ENCODE measurements at places on chromosomes 4 and X.

GRCh38 chrX:18173494-18174180 lies 47.0 kb downstream of the BEND2 start:
- DNase-seq: no peak

GRCh38 chrX:28188526-28188925 lies 207.3 kb upstream of the DCAF8L1 start:
- no peak for DNase-seq

DNA sequence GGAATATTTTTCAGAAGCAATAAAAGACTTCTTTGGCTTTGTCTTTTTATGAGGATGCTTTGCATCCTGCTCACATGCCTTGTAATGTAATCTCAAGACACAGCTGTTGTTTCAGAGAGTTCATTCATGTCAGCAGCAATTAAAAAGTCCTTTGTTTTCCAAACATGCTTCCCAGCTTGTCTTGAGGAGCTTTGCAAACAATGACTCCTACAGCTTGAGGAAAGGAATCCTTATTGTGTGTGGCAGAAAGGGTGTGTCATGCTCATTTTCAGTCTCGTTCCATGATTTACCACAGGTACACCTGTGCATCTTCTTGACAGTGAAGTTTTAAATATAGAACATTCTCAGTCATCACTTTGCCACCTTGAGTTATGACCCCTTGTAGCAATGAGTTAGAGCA lies 139.2 kb upstream of the AADAT start:
- DNase-seq: no peak

- DNase-seq: no peak
These were observed 237.4 kb downstream of the CAMK2D start for GRCh38 chr4:113524096-113524495.

DNA sequence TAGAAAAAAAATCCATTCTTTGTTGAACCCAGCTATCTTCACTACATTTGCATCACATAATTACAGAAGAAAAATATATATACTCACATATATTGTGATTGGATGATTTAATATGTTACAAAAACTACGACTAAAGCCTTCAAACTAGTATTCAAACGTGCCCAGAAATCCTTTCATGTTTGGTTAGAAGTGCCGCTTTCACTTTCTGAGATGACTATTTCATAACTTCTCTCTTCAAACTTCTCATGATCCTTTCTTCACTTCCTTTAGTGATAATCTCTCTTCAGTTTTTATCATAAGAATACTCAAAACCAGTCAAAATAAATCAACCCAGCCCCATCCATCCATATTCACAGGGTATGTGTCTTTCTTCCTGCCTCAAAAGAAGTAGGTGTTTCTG lies 50.8 kb upstream of the NAF1 start:
- no peak for DNase-seq

DNA sequence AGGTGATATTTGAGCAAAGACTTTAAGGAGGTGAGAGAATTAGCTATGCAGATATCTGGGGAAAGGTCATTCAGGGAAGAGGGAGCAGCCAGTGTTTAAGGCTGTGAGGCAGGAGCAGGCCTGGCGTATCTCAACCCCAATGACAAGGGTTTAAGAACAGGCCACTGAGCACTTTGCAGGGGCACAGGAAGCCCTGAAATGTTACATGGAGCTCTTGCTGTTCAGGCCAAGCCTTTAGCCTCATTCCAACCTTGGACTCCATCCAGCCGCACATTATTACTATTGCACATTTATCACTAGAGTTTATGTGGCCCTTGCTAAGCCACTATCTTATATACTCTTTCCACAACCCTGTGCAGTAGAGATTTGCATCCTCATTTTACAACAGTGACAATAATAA lies 114.0 kb downstream of the EFNB1 start:
- DNase-seq: no peak

GRCh38 chr4:56215901-56216300 lies 171.4 kb downstream of the AASDH start:
- no peak for DNase-seq

DNA sequence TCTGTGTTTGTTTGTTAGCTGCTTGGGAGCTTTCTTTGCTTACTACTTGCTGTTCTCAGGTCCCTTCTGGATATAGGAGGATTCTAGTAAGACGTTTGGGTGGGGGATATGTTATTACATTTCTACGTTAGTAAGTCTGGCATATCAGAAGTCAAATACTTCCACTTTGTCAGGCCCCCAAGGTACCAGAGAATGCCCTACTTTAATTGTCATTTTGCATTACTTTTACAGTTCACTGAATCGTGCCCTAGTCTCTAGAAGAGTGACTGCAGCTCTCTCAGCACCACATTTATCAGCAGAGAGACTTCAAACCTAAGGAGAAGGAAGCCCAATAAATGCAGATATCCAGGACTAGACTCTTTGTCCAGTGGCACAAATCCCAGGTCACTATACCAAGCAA lies 54.4 kb downstream of the PCDH19 start:
- DNase-seq: no peak

GRCh38 chr4:6055436-6055835 lies 37.2 kb upstream of the C4orf50 start:
- DNase-seq: no peak

GRCh38 chr4:17323554-17324385 lies 188.1 kb downstream of the QDPR start:
- DNase-seq: no peak

GRCh38 chrX:45400027-45400779 lies 199.5 kb upstream of the DIPK2B start:
- no peak for DNase-seq

DNA sequence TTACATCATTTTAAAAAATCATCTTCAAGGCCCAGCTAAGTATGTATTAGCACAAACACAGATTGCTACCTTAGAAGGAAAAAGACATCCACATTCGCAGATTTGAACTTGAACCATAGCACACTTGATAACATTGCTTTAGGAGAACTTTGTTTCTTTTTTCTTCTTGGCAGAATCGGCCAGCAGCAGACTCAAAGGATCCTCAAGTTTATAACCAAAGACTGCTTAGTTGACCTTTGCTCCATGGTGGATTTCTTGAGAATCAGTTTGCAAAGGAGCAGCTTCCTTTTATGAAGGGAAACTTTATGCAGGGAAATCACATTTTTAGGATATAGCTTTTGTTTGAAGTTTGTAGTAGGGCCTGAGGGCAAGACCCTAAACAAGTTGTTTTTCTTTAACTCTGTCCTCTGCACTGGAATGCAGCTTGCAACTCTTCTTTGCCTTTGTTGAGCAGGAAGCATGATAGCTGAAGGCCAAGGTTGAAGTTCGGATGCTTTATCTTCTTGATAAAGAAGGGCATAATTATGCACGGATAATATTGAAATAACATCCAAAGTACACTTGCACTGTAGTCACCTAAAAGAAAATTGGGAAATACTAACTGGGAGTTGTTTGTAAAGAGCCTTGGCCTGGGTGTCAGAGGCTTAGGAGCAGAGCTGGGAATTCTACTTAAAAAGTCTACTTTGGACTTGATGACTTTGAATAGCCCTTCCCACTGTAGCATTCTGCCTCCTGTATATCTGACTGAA lies 78.4 kb downstream of the CDS1 start:
- no peak for DNase-seq

DNA sequence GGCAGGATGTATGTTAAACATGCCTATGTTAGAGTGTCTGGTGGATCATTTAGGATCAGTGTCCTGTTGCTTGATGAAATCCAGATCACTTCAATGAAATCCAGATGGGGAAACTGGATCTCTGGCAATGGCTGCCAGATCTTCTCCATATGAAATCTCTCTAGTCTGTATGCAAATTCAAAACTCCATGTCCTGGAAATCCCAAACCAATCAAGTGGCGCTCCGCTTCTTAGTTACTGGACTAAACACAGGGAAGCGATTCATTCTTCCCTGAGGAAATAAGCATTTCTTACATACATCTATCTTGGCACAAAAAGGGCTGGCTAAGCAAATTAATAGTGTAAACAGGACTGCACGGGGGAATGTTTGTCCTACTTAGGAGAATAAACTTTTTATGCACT lies 94.9 kb downstream of the HDAC8 start:
- no peak for DNase-seq

- no peak for DNase-seq
These were observed 3.5 kb downstream of the CXorf58 start for GRCh38 chrX:23911126-23911835.

- no peak for DNase-seq
These were observed 57.4 kb downstream of the VEGFC start for GRCh38 chr4:176735300-176735699.

DNA sequence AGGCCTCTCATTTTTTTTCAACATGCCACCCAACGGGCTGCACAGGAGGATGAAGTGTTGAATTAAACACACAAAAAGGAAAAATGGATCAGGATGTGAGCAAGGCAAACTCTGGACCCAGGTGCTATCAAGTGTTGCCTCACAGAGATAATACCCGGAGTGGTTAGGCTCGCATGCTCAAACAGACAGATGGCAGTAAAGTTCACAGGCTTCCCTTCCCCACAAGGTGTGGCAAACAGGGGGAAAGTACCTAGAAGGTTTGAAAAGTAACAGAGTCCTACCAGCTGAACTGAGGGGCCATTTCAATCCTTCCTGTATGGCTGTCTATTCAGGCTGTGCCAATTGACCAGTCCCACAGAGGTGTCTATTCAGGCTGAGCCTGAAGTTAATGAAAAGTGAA lies 123.9 kb upstream of the GC start:
- DNase-seq: no peak

DNA sequence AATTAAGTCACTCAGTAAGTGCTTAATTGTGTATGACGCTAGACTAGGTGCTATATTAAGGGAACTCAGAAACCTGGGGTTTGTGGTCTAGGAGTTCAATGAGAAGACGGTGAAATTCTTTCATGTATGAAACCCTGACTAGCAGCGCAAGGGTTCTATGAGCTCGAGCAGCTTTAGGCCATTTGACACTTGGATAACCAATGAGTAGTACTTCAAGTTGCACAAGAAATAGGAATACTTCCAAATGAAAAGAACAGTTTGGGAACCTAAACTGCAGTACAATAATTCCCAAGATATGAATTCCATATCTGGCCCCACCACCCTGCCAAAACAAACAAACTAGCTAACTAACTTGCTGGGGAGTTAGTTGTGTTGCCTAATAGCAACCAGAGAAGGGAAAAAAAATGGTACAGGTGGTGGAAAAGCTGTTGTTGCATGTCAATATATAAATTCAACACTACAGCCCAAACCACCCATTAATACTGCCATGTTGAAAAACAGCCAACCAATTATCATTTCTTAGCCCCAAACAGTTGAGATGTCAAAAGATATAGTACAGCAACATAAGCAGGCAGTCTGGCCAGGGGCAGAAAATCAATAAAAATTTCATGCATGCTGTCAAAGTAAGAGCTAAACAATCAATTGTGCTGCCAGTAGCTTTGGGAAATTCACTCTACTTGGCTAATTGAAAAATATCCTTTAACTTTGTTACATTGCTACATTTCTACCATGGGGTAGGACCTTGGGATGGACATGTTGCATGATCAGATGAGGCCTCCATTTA lies 54.6 kb upstream of the MCF2 start:
- DNase-seq: no peak

GRCh38 chr4:17310269-17310652 lies 201.6 kb downstream of the QDPR start:
- DNase-seq: no peak

DNA sequence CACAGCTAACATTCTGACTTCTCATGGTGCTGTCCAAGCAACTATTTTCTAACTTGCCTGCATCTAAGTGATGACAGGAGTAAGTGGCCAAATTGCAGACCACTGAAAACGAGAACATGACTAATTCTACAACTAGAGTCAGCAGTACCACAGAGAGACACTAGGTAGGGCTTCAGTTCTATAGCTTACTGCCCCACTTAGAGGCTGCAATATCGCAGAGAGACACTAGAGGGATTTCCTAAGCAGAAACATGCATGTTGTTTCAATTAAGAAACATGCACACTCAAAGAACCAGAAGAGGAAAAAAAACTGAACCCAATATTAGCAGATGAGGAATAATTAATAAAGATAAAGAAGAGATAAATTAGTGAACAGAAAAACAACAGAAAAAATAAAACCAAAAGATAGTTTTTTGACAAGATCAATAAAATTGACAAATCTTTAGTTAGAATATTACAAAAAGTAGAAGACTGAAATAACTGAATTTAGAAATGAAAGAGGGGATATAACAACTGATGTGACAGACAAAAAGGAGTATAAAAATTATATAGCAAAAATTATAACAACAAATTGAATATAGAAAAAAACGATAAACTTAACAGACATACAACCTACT lies 100.8 kb downstream of the SPIN4 start:
- no peak for DNase-seq

- no peak for DNase-seq
These were observed 21.0 kb upstream of the SPON2 start for GRCh38 chr4:1193206-1194009.

GRCh38 chr4:74540193-74540592 lies 95.3 kb downstream of the AREG start:
- no peak for DNase-seq

DNA sequence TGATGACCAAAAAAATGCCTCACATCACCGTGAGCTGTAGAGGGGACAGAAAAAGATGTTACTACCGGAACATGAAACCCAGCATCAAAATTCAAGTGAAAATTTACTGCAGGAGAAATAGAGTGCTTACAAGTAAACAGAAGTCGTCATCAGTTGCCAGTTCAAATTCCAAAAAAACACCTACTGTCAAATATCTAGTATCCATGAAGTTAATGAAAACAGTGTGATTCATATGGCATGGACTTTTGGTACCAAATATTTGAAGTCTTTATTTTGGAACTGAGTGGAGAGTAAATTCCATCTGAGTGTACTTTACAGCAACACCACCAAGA lies 388.9 kb upstream of the SPOCK3 start:
- no peak for DNase-seq

All from stimulated activated CD8-positive, alpha-beta memory T cell treated with anti-CD3 and anti-CD28 coated beads, Interleukin-15, amount 100 ng/mL, for 4 hours (primary cell).